ENCODE measurements at places on chromosomes 13 and 19. TPM values are rescaled to one million over a fixed set of nuclear protein-coding genes. Genes with fewer than 3 reads are reported as not detected.

- no peak overlapping the region for H3K4me3 ChIP-seq
- no peaks in the 10 kb centered on the region for H3K36me3 ChIP-seq
- H3K27me3 ChIP-seq, result peaks cover 3% of the 10 kb centered on the region
- peaks cover 4% of the 10 kb centered on the region for H3K4me1 ChIP-seq
- no peak overlapping the region for H3K27ac ChIP-seq
- DNase-seq, result no peak
Observed at GRCh38 chr19:35671818-35672217, 5.5 kb downstream of the UPK1A start.

- H3K4me1 ChIP-seq, result no peaks in the 10 kb centered on the region
- no peaks in the 10 kb centered on the region for H3K27me3 ChIP-seq
- H3K4me3 ChIP-seq, result no peak overlapping the region
- H3K27ac ChIP-seq, result no peak overlapping the region
- H3K36me3 ChIP-seq, result no peaks in the 10 kb centered on the region
Observed at GRCh38 chr19:2363419-2363818, 3.4 kb downstream of the TMPRSS9 start.

PLIN5 gene
- 4.0 TPM for total RNA-seq

DNA sequence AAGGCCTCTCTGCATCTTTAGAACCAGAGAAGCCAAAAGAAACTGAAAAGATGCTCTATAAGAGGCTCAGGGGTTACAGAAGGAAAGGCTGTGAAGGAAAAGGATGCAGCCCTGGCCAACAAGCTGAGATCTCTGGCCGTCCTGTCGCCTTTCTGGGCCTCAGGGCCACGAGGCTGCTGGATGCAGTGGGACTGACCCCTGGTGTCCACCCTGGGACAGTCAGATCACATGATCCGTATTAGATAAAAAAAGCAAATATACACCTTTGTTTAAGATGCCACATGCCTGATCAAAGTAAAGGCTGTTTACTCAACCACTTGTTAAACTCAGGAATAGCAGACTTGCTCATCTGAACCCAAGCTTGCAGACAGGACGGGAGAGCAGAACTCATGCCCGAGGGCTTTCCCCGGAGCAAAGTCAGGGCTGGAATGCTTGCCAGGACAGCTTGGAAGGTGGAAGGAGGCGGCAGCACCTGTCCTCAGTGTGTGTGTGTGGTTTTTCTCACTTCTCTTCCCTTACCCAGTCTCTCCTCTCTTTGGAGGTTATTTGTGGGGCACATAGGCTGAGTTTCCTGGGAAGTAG lies 206.5 kb upstream of the TSHZ3 start:
- no peaks in the 10 kb centered on the region for H3K36me3 ChIP-seq
- no peaks in the 10 kb centered on the region for H3K4me1 ChIP-seq
- H3K4me3 ChIP-seq, result no peak overlapping the region
- H3K27ac ChIP-seq, result no peak overlapping the region
- DNase-seq, result no peak

DNA sequence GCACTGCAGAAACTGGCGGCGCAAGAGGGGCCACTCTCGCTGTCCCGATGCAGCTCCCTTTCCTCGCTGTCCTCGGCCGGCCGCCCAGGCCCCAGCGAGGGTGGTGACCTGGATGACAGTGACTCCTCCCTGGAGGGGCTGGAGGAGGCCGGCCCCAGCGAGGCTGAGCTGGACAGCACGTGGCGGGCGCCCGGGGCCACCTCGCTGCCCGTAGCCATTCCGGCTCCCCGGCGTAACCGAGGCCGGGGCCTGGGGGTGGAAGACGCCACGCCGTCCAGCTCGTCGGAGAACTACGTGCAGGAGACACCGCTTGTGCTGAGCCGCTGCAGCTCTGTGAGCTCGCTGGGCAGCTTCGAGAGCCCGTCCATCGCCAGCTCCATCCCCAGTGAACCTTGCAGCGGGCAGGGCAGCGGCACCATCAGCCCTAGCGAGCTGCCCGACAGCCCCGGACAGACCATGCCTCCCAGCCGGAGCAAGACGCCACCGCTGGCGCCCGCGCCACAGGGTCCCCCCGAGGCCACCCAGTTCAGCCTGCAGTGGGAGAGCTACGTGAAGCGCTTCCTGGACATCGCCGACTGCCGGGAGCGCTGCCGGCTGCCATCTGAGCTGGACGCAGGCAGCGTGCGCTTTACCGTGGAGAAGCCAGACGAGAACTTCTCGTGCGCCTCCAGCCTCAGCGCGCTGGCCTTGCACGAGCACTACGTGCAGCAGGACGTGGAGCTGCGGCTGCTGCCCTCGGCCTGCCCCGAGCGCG lies 12.4 kb downstream of the C19orf25 start:
- no peak overlapping the region for H3K4me3 ChIP-seq
- no peak overlapping the region for H3K27ac ChIP-seq
- H3K36me3 ChIP-seq, result no peaks in the 10 kb centered on the region
- H3K27me3 ChIP-seq, result peaks cover 28% of the 10 kb centered on the region

DNA sequence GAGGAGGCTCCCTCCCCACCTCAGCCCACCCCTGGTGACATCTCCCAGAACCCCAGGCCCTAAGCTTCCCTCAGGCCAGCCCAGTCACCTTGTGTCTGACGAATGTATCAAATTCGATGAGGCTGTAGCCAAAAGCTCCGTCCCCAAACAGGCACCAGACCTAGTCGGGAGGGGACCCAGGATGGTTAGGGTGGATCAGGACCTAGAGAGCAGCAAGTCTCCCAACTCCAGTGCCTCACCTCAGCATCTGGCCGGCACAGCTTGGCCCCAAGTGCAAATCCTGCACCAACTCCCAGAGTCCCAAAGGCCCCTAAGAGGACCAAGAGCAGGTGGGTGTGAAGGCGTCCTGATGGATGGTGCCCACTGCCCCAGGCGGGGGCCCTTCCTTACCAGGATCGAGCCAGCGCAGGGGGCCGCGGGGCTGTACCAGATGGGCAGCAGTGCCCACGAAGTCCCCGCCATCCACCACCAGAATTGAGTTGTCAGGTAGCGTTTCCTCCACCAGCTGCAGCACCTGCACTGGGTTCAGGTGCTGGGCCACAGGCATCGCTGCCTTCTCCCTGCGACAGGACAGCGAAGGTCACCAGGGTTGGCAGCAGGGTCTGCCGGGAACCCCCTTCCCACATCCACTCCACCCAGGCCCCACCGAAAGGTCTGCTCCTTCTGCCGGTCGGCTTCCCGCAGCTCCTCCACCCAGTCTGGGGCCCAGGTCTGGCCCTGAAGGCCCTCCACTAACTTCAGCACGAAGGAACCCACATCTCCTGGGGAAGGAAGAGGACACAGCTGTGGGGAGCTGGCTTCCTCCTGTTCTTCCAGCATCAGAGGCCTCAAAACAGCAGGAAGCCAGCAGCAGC lies 8.8 kb downstream of the SYDE1 start:
- no peak overlapping the region for H3K4me3 ChIP-seq
- H3K36me3 ChIP-seq, result peaks cover 75% of the 10 kb centered on the region
- peaks cover 19% of the 10 kb centered on the region for H3K4me1 ChIP-seq
- H3K27ac ChIP-seq, result peak overlapping the region; percentile 45

DNA sequence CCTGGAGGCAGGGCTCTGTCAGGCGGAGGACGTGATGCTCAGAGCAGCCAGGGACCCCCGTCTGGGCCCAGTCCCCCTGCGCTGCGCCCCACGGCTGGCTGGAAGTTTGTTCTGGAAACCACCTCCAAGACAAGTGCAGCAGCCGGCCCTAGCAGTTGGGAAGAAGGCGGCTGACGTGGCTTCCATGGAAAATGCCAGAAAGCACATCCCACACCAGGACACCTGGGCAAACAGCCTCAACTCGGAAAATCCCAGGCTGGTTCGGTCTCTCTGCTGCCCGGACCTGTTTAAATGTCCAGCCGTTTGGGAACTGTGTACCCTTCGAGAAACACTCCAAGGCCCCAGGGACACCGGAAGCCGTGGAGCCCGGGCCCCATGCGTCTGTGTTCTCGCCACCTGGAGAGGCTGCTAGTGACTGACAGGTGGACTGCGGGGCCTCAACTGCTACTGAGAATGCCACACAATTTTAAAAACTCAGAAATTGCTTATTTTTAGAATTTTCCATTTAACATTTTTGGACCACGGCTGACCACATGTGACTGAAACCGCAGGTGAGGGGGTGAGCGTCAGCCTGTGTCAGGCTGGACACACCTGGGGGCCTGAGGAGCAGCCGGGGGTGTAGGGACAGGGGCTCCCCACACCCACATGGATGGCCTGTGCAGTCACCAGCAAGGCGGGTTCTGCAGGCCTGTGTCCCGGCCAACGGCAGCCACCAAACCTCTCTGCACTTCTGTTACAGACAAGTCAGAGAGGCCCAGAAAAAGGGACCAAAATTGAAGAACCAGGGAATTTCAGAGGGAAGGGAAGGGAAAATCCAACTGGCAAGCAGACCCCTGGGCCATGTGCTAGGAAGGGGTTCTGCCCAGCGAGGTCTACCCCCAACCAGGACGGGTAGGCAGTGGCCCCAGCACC lies 31.7 kb downstream of the RASA3 start:
- peak overlapping the region; percentile 30 for H3K4me3 ChIP-seq
- H3K27ac ChIP-seq, result peak overlapping the region; percentile 67

METTL21C gene
- not detected for total RNA-seq

DNA sequence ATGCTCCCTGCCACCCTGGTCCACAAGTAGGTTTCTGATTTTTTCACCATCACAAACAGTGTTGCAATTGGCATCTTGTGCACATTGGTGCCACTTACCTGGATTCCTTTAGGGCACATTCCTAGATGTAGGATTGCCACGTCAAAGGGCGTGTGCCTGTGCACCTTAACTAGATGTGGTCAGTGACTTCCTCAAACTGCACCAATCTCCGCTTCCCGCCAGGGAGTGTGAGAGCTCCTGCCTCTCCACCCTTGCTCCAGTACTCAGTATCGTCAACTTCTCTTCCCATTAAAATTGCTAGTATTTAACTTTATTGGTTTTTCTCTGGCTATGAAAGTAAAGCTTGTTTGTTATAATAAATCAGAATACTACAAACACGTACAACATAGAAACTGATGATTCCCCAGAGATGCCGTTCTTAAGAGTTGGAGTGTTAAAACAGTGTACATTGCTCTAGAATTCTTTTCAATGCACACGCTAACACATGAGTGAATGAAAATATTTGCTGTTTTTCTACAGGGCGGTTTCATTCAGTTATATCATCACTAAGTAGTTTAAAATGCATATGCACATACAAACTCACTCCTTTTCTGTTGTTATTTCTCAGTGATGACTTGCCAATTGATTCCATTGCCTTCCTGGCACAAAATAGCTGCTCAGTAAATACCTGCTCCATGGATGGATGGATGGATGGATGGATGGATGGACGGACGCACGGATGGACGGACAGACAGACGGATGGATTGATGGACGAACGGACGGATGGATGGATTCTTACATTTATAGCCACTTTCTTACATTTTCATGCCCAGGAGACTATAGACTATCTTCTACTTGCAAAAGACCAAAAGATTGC lies 23.4 kb downstream of the CCNE1 start:
- no peak overlapping the region for H3K4me3 ChIP-seq
- no peak for DNase-seq
- H3K36me3 ChIP-seq, result no peaks in the 10 kb centered on the region
- no peak overlapping the region for H3K27ac ChIP-seq

CLDND2 gene
- not detected for total RNA-seq

DNA sequence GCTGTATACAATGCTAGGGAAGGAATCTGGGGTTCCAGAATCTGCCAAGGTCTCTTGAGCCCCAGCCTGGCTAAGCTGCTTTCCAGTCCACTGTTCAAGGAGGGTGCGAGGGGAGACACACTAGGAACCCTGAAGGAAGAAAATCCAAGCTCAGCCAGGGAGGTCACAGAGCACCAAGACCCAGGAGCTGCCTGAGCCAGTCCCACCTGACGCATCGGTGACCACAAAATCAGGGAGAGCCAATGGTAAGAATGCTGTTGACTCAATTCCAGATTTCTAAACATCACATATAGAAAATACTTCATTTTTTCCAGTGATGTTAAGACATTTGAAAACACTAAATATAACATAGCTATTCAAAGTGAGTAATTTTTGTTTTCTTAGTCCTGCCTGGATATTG lies 50.1 kb downstream of the CEP89 start:
- no peaks in the 10 kb centered on the region for H3K27me3 ChIP-seq
- peaks cover 9% of the 10 kb centered on the region for H3K36me3 ChIP-seq
- H3K4me3 ChIP-seq, result no peak overlapping the region
- H3K4me1 ChIP-seq, result no peaks in the 10 kb centered on the region
- no peak overlapping the region for H3K27ac ChIP-seq

OCEL1 gene
- 12.4 TPM for total RNA-seq

- peak overlapping the region; percentile 41 for H3K27ac ChIP-seq
- peaks cover 7% of the 10 kb centered on the region for H3K4me1 ChIP-seq
- no peaks in the 10 kb centered on the region for H3K27me3 ChIP-seq
- H3K4me3 ChIP-seq, result peak overlapping the region; percentile 98
Observed at GRCh38 chr19:12484011-12484370, 625 bp downstream of the ZNF709 start.

SYNGR4 gene
- total RNA-seq, result not detected

GRCh38 chr13:36709136-36709890 lies 35.5 kb downstream of the SERTM1 start:
- peaks cover 4% of the 10 kb centered on the region for H3K4me1 ChIP-seq
- DNase-seq, result no peak

GRCh38 chr19:18439025-18439909 lies 1.3 kb upstream of the ISYNA1 start:
- H3K4me3 ChIP-seq, result no peak overlapping the region
- H3K27me3 ChIP-seq, result no peaks in the 10 kb centered on the region
- H3K4me1 ChIP-seq, result peaks cover 9% of the 10 kb centered on the region
- DNase-seq, result no peak

GRCh38 chr13:52615812-52616211 lies 26.4 kb upstream of the HNRNPA1L2 start:
- H3K36me3 ChIP-seq, result no peaks in the 10 kb centered on the region
- H3K27ac ChIP-seq, result no peak overlapping the region
- no peaks in the 10 kb centered on the region for H3K27me3 ChIP-seq
- no peak overlapping the region for H3K4me3 ChIP-seq
- H3K4me1 ChIP-seq, result peaks cover 5% of the 10 kb centered on the region
- DNase-seq, result no peak

- DNase-seq, result no peak
- no peaks in the 10 kb centered on the region for H3K27me3 ChIP-seq
- H3K4me1 ChIP-seq, result no peaks in the 10 kb centered on the region
- H3K27ac ChIP-seq, result no peak overlapping the region
Observed at GRCh38 chr13:74533226-74533625, 399.0 kb upstream of the KLF12 start.

SBK2 gene
- not detected for total RNA-seq

DNA sequence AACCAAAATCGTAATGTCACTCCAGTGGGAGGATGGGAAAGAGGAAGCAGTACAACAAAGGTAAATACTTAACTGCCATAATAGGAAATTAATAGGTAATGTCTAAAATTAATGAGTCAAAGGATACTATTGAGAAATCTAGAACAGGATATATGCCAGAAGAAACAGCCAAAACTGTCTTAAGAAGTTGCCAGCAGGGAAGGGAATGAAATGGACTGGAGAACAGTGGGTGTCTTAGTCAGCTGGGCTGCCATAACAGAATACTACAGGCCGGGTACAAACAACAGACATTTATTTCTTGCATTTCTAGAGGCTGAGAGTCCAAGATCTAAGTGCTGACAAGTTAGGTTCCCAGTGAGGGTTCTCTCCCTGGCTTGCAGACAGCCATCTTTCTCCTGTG lies 40.3 kb upstream of the IPO5 start:
- no peaks in the 10 kb centered on the region for H3K4me1 ChIP-seq
- no peak overlapping the region for H3K27ac ChIP-seq
- H3K4me3 ChIP-seq, result no peak overlapping the region
- H3K36me3 ChIP-seq, result no peaks in the 10 kb centered on the region
- no peaks in the 10 kb centered on the region for H3K27me3 ChIP-seq
- no peak for DNase-seq

- DNase-seq, result no peak
- H3K4me3 ChIP-seq, result no peak within 1 kb of the TSS
- no peaks in the 10 kb centered on the region for H3K4me1 ChIP-seq
- no peaks in the 10 kb centered on the region for H3K27me3 ChIP-seq
- no peaks in the 10 kb centered on the region for H3K36me3 ChIP-seq
Observed at GRCh38 chr13:70108356-70109105, at the start of gene KLHL1. KLHL1 (minus strand) TSS chr13:70108452; CDS start chr13:70107699, 753 bp downstream.

GJA3 gene
- total RNA-seq, result under 0.01 TPM
